ENCODE measurements at places on chromosomes 11 and 22.

GRCh38 chr11:2670541-2671100, 29.2 kb downstream of the KCNQ1OT1 start:
- DNase-seq: no peak

DNA sequence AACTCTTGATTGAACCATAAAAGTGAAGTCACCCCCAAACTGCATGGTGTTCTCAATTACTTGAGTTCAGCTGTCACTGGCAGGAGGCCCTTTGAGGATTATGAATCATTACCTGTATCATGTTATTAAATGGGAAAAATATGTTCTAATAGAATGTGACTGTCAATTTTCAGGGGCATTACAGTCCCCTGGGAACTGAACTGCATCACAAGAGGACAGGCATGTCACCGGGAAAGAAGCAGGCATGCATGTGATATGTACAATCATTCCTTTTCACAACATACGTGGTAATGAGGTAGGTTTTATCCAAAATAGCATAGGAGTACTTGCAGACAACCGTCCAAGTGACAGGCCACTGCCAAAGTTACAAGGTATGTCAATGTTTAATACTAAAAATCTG, 165.8 kb downstream of the MAML2 start:
- no peak for DNase-seq

- no peak for DNase-seq
Measured at GRCh38 chr11:460331-461199, 10.5 kb downstream of the PTDSS2 start.

DNA sequence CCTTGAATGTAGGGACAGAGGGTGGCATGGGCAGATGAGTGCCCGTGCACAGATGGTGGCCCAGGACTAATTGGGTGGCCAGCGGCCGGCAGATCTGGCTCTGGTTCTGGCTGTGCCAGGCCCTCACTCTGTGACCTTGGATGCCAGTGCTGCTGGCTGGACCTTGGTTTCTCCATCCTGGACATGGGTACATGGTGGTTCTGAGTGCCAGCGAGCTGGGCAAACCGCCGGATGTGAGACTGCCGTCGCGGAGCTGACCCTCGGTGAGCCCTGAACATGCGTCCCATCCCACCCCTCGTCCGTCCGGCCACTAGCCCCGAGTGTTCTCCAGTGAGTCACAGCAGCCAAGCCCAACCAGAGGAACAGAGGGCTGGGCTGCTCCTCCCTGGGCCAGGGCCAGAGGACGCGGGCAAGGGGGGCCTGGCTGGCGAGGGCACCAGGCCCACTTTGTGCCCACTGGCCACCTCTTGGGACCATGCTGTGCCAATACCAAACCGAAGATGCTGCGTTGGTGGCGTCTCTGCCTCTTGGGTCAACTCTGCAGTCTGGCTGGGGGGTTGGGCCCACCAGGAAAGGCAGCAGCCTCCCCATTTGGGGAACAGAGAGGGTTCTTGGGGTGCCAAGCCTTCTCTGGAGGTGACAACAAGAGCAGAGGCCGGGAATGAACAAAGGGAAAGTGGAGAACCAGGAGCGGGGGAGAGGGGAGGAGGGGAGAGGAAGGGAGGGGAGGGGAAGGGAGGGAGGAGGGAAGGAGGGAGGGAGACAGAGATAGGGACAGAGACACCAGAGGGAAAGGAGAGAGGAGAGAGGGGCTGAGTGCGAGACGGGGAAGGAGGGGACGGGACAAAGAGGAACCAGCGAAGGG, 10.7 kb downstream of the LSP1 start:
- DNase-seq: no peak
